ENCODE measurements at places on chromosomes 7 and 10.

GRCh38 chr10:127577376-127578258 is 28.5 kb downstream of the NPS start:
- no peak for DNase-seq

DNA sequence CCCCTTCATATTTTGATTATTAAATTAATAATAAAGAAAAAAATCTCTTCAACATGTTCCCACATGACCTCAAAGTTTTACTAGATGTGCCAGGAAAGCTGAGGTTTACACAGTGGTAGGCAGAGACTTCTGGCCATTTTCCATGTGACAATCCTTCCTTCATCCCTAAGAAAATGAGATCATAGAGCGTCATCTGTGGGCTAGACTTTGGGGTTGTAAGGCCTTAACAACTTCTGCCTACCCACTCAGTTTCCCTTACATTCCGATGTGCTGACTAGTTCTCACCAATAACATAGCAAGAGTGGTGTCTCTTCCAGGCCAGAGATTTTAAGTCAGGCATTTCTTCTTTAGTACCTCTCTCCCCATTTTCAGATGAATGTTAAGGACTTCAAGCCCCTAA is 171.1 kb upstream of the PHF14 start:
- DNase-seq: no peak

DNA sequence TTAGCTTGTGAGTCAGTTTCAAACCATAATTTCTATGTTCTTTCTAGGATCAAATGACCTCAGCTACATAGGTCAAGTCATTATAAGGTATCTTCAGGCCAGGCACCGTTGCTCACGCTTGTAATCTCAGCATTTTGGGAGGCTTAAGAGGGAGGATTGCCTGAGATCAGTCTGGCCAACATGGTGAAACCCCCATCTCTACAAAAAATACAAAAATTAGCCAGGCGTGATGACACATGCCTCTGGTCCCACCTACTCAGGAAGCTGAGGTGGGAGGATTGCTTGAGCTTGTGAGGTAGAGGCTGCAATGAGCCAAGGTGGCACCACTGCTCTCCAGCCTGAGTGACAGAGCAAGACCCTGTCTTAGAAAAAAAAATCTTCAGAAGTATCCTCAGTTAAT is 362.3 kb downstream of the GATA3 start:
- no peak for DNase-seq

GRCh38 chr10:116121640-116122525 is 151.1 kb downstream of the GFRA1 start:
- no peak for DNase-seq

DNA sequence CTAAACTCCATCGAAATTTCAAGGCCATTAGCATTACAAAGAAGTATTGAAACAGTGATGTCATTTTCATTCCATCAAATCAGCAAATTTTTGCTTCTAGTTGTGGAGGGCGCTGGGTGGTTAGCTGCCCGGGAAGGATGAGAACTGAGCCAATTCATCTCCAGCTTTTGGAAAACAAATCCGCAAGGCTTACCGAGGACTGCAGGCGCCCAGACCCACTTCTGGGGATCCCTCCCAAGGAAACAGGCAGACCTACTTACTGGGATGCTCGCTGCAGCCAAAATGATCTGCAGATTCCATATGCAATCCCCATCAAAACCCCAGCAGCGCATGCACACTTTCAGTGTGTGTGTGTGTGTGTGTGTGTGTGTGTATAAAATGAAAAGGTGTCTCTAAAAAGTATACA is 19.2 kb downstream of the TNRC18 start:
- no peak for DNase-seq

DNA sequence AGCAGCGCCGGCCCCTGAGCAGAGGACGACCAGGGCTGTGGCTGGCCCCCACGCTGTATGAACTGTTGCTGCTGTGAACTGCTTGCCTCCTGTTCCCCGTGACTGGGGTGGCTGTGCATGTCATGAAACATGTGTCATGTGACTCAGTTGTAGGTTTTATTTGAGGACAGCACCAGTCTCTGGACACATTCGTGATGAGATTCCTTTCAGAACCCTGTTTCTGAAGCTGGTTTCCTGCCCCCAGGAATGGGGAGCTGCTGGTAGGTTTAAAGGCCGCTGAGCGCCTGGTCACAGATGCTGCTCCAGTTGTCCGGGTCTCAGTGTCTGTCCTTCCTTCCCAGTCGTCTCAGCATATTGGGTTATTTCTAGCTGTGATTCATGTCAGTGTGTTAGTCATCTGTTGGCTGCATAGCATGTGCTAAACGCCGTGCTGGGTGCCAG is 79.1 kb upstream of the PPIF start:
- no peak for DNase-seq

DNA sequence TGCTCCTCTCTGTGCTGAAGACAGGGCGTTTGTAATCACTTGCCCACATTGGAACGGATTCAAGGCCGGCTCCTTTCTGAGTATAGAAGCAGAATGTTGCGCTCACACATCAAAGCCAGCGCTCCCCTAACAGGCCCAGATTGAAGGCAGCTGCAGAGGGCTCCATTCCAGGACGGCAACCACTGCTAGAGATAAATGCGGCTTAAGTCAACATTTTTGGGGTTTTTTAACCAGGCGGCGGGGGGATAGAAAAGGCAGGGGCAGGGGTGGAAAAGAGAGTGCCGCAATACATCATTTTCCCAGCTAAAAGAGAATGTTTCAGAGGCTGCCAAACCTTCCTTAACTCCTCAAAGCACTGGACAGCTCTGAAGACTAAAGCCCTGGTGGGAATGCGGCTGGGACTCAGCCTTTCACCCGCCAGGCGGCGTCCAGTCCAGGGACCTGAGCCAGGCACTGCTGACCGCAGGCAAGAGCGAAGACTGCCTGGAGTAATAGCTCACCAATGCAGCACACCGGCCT is 189.6 kb downstream of the TNS3 start:
- no peak for DNase-seq

DNA sequence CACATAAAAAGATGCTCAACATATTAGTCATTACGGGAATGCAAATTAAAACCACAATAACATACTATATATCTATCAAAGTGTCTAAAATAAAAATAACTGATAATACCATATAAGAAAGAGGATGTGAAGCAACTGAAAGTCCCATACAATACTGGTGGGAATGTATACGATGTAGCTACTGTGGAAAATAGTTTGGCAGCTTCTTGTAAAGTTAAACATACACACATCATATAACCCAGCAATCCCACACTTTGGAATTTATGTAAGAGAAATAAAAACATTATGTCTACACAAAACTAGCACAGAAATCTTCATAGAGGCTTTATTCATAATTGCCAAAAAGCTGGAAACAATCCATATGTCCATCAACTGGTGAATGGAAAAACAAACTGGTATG is 10.5 kb upstream of the COMMD3 start:
- DNase-seq: no peak

DNA sequence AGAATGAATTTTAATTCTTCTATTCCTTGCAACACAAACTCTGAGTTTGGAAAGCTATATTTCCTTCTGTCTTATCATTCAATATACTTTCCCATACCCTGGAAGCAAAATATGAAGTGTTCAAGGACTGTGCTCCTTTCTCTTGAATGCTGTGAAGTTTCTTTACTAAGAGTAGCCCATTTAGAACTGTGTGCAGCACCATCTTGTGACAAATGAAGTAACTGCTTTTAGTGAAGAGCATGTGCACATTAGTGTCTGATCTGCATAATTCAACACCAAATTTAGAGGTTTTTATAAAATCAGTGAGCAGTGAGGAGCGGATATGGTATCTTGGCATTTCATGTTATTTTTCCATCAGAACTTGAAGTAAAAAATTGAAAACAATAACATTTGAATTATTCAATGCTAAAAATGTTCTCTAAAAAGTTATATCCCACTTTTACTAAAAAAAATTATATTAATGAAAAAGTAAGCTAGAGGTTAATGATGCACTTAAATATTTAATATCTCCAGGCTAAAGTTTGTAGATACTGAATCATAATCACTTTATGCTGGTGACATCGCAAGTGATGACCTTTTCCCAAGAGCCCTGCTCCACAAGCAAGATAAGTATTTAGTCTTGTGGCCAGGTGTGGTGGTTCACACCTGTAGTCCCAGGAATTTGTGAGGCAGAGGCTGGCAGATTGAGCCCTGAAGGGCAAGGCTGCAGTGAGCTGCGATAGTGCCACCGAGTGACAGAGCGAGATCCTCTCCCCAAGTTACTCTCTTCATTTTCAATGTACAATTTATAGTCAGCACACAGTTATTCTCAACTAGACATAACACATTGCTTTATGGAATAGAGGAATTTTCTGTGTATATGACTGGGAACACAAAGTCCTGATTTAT is 108.8 kb upstream of the PCLO start:
- DNase-seq: no peak

- no peak for DNase-seq
Measured at GRCh38 chr7:158655507-158655906, 49.1 kb downstream of the NCAPG2 start.

- no peak for DNase-seq
Measured at GRCh38 chr10:71889388-71889987, 38.4 kb upstream of the PSAP start.

GRCh38 chr7:8827329-8827728 is 393.9 kb downstream of the NXPH1 start:
- DNase-seq: no peak

- no peak for DNase-seq
Measured at GRCh38 chr10:22438711-22439110, 93.4 kb downstream of the SPAG6 start.

DNA sequence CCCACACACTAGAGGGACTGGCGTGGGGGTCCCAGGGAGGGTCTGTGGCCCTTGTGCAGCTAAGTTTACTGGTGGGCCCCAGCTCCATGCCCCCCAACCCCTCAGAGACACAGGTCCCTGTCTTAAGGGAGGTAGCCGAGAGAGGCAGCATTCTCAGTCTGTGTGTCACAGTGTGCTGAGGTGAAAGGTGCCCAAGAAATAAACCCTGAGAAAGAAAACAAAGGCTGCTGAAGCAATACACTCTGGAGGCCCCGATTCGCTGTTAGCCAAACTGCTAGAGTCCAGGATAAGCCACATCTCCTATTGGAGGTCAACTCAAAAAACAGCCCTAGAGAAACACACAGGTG is 28.6 kb upstream of the NDST2 start:
- no peak for DNase-seq

GRCh38 chr7:129906700-129907099 is 46.1 kb downstream of the UBE2H start:
- no peak for DNase-seq

DNA sequence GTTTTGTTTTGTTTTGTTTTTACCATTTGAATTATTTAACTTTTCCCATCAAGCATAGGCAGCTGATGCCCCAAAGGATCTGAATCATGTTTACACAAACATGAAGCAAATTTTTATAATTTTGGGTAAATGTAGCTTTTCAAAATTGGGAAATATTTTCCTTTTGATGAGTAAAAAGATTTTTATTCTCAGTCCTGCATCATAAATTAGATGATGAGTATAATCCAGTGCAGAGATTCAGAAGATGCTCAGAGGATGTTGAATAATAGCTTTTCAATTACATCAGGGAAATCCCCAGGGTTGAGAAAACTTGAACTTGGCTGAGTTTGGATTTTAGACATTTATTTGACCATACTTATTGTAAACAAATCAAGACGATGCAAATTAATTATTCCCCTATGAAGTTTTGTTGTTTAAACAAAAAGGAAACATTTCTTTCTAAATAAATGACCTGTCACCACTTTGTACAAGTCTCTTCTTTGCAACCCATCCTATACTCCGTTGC is 121.7 kb downstream of the FAM204A start:
- DNase-seq: no peak

DNA sequence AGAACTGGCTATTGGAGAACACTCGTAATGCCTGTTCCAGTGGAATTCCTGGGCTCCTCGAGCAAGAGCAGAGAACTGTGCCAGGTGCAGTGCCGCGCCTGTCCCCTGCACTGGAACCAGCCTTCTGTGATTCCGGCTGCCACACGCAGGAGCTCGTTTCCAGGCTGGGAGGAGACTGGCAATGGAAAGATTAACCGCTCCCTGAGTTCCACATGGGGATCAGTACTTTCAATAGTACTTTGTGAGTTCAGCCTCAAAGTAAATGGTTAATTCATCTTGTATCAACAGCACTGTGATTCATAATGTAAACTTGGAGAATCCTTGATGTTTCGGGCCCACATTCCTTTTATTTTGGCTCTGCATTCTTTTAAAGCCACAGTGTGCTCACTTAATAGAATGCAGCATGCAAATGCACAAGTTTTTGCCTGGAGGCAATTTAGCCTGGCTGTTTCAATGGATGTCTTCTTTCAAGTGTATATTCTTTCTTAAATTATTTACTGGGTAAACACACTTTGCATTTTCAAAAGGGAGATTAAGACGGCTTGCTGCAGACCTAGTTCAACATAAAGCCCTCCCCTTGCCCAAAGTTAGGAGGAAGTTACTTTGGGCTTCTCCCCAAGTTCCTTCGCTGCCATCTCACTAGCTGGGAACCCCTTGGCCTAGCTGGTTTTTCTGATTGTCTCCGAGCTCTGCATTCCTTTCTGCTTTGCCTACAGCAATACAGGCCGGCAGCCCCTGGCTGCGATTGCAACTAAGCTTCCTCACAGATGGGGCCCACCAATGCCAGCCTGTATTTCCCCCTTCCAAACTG is 138.1 kb upstream of the TCF7L2 start:
- no peak for DNase-seq

- DNase-seq: no peak
Measured at GRCh38 chr7:108454674-108455550, 1.3 kb downstream of the NRCAM start.

DNA sequence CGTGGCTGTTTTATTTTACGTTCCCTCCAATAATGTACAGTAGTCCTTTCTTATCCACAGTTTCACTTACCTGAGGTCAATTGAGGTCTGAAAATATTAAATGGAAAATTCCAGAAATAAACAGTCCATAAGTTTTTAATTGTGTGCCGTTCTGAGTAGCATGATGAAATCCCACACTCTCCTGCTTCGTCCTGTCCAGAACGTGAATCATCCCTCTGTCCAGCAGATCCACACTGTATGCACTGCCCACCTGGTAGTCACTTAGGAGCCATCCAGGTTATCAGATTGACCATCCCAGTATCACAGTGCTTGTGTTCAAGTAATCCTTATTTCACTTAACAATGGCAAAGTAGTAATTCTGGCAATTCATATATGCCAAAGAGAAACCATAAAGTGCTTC is 46.3 kb downstream of the STARD3NL start:
- DNase-seq: no peak

DNA sequence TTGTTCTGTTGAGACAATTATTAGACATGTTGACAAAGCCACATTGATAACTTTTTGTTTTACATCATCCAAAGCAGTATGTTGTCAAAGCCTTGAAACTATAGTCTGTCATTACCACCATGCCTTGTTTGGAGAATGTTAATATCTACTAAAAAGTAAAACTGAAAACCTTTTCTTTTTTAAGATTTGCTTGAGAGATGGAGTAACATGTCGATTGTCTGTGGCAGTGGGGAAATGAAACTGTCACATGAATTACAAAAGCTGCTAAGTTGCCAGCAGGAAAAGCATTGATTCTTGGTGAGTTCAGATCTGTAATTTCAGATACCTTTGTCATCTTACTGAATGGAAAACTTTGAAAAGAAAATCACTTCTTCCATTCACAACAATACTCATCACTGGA is 69.1 kb downstream of the TFPI2 start:
- DNase-seq: no peak
